ENCODE measurements at places on chromosomes 1 and 21.

DNA sequence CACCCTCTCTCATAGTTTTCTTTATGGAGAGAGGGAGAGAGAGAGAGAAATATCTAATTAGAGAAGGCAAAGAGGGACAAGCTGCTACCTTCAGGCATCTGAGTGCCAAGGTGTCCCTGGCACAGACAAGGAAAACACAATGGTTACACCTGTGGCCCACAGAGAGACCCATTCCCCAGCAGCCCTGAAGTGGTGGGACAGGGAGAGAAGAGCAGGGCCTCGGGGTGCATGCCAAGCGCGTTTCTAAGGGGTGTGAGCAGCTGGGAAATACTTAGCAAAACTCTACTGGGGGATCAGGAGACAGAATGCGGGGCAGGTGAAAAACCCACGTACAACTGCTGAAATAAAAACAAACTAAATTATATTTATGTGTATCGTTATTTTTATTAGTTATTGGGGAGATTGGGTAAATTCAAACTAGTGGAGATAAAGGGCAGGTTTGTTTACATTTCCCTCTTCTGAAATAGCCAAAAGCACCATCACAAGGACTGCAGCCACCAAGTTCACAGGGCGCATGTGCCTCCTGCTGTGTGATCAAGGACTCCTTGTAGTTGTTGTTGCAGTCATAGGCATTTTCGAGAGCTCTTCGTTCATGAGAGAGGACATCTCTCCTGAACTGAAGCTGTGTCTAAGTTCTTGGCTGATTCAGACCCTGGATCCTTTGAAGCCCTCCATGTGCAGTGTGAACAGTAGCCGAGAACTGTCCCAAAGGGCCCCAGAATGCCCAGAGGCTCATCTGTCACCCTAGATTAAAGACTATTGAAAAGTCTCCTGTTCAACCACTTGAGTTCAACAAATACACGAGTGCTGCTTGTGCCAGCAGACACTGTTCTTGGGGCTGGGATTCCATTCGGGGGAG, 737 bp upstream of the SERPINC1 start:
- DNase-seq = no peak

DNA sequence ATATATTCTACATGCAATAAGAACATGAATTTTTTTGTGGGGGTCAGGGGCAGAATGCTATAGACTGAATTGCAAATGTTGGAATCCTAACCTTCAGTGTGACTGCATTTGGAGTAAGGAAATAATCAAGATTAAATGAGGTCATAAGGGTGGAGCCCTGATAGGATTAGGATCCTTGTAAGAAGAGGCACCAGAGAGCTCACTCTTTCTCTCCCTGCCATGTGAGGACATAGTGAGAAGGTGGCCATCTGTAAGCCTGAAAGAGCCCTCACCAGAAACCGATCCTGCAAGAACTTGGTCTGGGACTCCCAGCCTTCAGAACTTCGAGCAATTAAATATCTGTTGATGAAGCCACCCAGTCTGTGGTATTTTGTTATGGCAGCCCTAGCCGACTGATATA, 70.3 kb upstream of the SOX13 start:
- DNase-seq = no peak

- DNase-seq = no peak
Observed at GRCh38 chr21:31660259-31660565, 719 bp downstream of the SOD1 start.

DNA sequence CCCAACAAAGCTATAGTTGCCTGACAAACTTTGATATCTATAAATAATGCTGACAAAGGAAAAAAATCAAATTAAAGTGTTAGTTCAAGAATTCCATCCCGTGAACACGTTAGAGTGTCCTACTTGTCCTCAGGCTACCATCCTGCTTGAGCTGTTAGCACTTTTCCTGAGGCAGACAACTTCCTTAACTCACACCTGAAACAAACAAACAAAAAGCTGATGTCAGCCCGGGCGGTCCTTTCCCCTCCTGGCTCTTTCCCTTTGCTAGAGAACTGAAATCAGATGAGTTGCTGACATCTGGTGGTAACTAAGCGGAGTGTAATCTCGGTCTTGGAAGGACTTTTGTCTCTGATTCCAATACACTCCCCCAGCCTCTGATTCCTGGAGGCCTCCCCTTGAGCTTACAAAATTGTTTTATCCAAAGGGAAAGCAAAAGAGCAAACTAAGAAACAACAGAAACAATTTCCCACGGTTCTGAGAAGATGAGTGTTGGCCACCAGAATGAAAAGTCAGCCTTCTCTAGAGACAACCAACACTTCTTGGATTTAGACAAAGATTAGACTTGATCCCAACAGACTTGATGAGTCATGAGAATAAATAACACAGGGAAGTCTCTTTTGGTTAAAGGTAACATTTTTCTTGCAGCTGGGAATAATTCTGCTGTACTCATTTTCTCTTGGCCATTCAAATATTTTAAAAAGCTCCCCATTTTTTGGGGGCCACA, 135.4 kb downstream of the PROX1 start:
- no peak for DNase-seq

GRCh38 chr1:97905141-97905940, 15.5 kb downstream of the DPYD start:
- no peak for DNase-seq

DNA sequence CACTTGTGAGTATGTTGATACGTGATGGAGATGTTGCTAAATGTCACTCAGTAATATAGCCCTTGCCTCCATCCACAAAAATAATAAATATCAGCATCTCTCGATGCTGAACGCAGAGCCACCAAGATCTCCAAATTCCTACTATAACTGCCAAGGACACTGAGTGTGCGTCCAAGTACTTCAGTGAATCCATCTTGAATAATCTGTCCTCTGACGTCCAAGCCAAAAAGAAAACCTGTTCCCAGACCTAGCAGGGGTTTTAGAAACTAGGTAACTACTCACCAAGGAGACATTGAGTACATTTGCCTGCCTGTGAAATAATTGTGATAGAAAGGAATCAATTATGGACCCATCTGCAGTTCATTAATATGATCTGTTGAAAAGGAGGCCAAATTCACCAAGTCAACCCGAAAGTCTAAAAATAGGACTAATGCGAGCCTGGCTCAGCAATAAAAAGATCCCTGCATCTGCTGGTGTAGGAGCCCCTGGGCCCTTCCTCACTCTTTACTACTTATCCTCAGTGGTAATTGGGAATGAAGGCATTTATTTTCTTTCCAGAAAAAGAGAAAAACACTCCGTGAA, 226.9 kb upstream of the IRF2BP2 start:
- DNase-seq = no peak

GRCh38 chr21:38815060-38815405, 9.3 kb downstream of the ETS2 start:
- no peak for DNase-seq

GRCh38 chr1:213561870-213562269, 425.9 kb upstream of the PROX1 start:
- DNase-seq = no peak

GRCh38 chr1:177566495-177566894, 395.7 kb downstream of the BRINP2 start:
- no peak for DNase-seq

DNA sequence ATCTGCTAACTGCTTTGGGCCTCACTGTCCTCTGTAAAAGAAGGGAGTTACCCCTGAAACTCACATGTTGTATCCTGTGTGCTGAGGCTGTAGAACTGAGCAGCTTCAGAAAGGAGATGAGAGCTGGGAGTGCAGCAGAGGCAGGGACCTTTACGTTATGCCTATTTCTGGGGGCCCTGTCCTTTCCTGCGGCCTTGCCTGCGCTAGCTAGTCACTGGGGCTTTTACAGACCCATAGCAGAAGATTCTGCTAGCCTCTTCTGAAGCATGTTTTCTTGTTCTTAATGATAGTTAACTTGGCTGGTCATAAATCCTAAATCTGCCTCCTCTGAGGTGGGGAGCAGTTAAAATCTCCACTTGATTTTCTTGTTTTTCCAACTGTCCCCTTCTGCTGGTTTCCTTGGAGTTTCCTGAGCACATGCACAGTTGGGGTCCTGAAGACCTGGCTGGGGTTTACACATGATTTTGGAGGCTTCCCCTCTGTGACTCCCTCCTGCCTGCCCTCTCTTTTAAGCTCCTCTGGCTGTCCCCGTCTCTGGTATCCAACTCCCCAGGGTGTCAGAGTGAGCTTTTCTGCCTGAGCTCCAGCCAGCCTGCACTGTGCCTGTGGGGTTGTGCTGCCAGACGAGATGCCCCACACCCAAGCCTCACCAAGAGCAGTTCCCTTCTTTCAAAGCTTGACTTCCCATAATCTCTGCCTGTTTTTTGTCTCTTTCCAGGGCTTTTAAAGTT, 76.6 kb downstream of the NOS1AP start:
- no peak for DNase-seq

- no peak for DNase-seq
Observed at GRCh38 chr1:221045842-221046831, 166.9 kb downstream of the HLX start.

DNA sequence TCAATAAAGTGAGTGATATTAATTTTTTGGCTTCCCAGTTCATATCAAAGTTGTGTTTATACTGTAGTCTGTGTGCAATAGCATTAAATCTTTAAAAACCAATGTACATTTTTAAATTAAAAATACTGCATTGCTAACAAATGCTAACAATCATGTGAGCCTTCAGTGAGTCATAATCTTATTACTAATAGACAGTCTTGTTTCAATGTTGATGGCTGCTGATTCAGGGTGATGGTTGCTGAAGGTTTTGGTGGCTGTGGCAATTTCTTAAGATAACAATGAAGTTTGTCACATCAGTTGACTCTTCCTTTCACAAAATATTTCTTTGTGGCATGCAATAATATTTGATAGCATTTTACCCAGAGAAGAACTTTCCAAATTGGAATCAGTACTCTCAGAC, 109.0 kb downstream of the ZMYM4 start:
- no peak for DNase-seq

GRCh38 chr1:217554849-217555248, 76.0 kb downstream of the GPATCH2 start:
- no peak for DNase-seq

- no peak for DNase-seq
Observed at GRCh38 chr1:60870269-60870865, 212.0 kb upstream of the NFIA start.

- no peak for DNase-seq
Observed at GRCh38 chr1:205967554-205968335, 24.5 kb upstream of the SLC26A9 start.
